ENCODE measurements at places on chromosomes 12 and 14.

GRCh38 chr12:128091101-128091720 is 175.8 kb upstream of the TMEM132C start:
- DNase-seq, result no peak

- no peak for DNase-seq
These were observed 158.4 kb upstream of the IGF1 start for GRCh38 chr12:102638777-102639176.

GRCh38 chr12:86117711-86118110 is 138.5 kb downstream of the MGAT4C start:
- no peak for DNase-seq

- DNase-seq, result no peak
These were observed 3.5 kb upstream of the SCNN1A start for GRCh38 chr12:6378709-6379472.

DNA sequence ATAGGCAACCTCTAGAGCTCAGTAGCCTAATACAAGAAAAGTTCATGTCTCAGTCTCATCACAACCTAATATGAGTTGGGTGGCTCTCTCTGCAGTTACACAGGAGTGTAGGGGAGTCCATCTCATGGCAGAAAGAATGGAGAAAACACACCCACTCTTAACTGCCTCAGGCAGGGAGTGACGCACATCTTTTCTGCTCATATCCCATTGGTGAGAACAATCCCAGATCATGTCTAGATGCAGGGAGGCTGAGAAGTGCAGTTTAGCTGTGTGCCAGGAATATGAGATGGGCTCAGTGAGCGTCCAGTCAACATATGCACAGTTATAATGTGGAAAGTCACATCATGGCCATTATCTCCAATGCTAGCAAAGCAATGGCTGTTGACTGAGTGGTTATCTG is 59.3 kb upstream of the KCNA5 start:
- DNase-seq, result no peak

DNA sequence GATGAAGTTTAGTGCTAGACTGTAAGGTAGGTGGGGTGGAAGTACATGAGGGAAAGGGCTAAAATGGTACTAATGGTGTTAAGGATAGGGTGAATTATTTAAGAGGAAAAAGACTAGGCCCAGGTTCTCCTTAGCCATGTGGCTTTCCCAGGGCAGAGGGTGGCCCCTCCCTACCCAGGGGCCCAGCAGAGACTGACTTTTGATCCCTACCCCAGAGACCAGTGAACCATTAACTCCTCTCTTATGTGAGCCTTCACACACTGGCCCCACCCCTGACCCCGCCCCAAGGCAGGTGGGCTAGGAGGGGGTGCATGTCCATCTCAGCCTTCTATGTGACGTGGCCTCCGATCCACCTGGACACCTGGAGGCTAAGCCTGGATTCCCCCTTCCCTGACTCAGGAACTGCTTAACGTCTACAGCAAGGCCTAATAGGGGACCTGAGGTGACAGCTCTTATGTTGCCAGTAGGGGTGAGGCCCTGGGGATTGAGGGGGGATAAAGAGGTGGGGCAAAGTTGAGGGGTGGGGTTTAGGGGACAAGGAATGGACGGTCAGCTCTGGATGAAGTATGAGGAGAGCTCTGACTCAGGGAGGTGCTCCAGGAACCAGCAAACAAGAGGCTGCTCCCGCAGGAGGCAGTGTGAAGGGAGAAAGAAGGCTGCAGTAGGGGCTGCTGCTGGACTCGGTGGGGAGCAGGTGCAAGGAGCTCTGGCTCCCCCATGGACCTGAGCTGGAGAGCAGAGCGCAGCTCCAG is 757 bp downstream of the SLC39A5 start:
- no peak for DNase-seq

DNA sequence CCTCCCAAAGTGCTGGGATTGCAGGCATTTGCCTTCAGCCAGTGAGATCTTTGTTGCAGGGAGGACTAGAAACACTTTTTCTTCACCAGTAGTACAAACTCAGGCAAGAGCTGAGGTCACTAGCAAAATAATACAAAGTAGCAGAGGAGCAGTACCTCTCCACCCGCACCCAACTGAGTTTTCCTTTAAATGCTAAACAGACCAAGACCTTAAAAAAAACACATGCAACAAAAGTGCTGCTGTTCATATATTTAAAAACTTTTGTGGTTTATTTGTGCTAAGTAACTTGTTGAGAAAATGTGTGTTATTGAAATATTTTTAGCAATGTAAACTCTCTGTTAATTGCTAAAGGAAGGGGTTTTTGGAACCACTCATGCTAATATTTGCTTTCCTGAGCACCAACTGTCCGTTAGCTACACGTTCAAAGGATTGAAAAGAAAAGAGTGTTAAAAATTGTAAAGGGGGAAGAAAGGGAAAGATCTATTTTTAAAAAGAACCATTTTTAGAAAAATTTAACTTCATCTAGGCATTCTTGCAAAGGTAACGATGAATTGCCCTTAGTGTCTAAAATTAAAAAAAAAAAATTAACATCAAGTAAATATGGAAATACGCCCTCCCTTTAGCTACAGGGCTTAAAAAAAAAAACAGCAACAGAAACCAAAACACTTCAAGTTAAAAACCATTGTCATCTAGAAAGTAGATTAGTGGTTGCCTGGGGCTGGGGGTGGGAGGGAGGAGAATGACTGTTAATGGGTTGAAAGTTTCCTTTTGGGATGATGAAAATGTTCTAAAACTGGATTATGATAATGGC is 114.0 kb upstream of the KRAS start:
- DNase-seq, result peak; percentile 10

- no peak for DNase-seq
These were observed 81.2 kb upstream of the PRICKLE1 start for GRCh38 chr12:42670719-42671118.

DNA sequence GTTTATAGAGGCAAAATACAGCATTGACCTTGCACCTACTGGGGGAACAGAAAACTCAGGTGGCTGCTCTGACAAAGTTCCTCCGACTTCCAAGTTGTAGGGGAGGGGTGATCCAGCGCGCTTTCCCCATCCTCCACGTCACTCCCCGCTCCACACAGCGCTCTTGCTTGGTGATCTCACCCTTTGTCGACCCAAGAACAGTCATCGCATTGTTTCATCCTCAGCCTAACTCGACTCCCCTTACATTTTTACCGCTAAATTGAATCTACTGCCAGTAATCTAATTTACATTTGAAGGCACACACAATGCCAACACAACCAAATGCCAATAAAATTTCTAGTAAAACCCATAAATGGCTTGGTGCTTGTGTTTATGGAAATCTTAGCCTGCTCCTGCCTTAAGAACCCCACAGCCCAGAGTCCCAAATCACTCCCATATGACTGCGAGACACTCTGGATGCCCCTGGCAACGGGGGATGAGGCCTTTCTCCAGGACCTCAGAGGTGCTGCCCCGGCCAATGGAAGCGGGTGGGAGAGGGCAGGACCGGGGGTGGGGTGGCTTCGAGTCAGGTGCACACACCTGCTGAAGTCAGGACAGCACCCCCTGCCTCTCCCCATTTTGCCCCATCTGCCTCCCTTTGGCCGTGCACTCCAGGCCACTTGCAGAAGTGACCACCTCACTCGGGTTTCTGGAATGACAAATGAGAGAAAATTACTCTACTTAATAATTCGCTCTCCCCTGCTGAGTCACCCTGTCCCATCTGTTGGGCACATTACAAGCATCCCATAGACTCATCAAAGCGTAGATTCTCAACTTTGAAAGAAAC is 98.2 kb upstream of the GSC start:
- no peak for DNase-seq

- DNase-seq, result no peak
These were observed 111.5 kb downstream of the PAX9 start for GRCh38 chr14:36773136-36773540.

DNA sequence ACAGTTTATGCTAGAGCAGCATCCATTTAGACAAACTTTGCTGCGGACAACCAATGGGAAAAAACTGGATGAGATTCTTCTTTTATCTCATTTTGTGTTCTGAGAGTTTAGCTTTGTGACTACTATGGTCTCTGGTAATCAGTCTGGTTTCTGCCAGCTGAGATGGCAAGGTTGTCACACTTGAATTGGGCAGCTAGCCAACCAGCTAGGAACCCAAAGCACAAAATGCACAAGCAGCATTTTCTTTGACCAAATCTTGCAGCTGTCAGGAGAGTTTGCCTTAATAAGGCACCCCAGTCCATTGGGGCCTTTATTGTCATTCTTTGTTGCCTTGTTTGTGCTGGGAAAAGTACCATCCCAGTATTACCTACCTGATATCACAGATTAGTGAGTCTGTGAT is 34.0 kb upstream of the ETV6 start:
- DNase-seq, result no peak

GRCh38 chr12:131923260-131923659 is 5.8 kb upstream of the PUS1 start:
- DNase-seq, result no peak

DNA sequence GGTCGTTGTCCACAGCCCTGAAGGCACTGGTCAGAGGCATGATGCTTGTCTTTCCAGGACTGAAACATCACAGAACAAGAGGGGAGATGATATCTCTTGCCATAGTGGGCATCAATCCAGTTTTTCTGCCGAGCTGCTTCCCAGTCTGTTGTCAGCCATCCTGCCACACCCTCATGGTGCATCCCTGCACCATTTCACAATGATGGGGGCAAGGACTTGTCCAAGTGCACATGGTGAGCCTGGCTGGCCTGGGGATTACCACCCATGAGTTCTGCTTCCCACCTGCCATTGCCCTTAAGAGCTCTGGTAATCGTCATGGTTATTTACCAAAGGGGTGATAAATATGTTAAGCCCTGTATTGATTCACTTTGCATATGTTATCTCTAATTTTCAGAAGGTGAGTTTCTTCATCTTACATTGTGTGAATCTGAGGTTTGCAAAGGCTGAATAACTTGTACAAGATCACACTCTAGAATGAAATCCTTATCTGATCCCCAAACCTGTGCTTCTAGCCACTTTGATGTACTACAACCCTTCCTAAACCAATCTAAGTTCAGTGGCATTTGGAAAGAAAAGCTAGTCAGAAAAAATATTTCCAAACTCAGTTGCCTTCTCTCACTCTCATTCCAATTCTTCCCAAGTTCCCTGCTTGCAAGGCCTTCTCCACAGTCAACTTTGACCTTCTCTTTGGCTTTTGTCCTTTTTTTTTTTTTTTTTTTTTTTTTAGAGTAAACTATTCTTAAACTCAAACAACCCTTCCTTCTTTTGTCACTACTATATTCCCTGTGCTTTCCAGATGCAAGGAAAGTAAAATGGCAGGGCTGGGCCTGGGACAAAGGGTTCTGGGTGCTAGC is 2.3 kb downstream of the AVIL start:
- DNase-seq, result no peak

DNA sequence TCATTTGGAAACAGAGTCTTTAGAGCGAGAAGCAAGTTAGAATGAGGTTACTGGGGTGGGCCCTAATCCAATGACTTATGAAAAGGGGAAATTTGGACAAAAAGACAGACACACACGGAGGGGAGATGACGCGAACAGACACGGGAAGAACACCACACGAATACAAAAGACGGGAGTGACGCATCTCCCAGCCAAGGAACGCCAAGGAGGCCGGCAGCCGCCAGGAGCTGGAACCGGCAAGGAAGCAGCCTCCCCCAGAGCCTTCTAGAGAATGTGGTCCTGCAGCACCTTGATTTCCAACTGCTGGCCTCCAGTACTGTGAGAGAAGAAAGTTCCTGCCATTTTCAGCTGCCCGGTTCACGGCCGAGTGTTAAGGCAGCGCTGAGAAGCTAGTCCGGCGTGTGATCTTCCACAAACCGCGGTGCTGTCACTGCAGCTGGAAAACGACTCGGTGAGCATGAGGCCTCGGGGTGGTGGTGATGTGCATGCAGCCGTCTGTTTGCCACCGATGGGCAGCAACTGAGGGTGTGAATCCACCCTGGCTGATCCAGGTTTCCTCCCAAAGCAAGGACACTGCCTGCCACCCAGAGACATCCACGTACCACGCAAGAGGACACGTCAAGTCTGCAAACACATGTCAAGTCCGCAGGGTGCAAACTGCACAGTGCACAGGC is 124.5 kb downstream of the NCOR2 start:
- DNase-seq, result no peak

DNA sequence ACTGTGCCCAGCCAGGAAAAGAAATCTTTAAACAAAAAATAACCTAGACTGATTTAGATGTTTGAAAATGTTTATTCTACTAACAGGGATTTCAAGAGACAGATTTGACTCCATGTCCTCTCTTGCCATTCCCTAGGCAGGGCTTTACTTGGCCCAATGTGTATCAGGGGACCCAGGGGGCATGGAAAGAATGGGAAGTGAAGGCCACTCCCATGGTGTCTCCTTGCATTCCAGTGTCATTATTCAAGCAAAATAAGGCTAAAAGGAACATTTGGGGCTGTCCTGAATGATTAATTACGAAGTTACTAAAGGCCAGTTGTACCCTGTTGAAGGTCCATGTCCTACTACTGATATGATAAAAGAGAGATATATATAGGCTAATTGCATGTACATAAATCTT is 151.9 kb upstream of the ATF7IP start:
- no peak for DNase-seq

DNA sequence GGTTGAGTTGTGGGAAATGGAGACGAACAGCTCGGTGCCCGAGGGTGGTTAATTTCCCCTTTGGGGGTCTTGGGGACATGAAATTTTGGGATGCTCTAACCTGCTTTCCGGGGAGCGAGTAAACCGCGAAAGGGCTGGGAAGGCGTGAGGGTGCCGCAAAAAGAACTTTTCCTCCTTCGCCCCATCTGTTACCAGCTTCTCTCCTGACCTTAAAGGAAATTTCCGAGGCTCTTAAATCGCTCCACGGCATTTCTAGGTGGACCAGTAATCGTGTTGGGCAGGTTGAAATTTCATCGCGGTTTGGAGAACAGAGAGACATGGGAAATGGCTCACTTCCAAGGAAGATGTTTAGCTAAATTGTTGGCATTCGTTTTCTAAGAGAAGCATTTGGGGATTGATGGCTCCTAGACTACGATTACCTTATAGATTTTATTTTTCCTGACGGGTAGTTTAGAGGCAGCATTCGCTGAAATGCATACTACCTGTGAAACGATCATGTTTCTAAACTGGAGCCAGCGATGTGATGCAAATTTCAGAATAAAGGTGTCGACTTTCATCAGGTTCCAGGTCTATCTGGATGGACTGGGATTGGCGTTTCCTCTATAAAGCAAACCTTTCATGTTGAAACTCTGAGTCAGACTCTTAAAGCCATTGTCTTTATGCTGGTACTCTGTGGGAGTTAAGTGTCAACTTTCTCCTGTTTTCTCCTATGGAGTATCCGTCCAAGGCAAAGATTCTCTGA is 414.5 kb downstream of the PCNX1 start:
- DNase-seq, result no peak

DNA sequence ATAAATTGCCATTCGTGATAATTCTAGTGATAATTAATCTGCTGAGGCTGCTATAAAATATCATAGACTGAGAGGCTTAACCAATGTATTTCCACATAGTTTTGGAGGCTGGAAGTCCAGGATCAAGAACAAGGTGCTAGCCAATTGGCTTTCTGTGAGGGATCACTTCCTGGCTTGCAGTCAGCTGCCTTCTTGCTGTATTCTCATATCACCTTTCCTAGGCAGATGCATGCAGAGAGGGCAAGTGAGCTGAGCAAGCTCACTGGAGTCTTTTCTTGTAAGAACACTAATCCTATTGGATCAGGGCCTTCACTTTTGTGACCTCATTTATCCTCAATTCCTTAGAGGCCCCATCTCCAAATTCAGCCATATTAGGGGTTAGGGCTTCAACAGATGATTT is 640.7 kb downstream of the DIO2 start:
- no peak for DNase-seq

Measured in activated T-helper 1 cell treated with anti-CD3 and anti-CD28 coated beads, Interleukin-2, amount 50 U/mL, for 16 hours (primary cell).